Anterior cingulate cortex (tissue), 58 donors: ENCODE measurements at places on chromosomes 7 and 10.

GRCh38 chr7:94823947-94824346 lies 83.4 kb upstream of the PPP1R9A start:
- DNase-seq, result no peak

DNA sequence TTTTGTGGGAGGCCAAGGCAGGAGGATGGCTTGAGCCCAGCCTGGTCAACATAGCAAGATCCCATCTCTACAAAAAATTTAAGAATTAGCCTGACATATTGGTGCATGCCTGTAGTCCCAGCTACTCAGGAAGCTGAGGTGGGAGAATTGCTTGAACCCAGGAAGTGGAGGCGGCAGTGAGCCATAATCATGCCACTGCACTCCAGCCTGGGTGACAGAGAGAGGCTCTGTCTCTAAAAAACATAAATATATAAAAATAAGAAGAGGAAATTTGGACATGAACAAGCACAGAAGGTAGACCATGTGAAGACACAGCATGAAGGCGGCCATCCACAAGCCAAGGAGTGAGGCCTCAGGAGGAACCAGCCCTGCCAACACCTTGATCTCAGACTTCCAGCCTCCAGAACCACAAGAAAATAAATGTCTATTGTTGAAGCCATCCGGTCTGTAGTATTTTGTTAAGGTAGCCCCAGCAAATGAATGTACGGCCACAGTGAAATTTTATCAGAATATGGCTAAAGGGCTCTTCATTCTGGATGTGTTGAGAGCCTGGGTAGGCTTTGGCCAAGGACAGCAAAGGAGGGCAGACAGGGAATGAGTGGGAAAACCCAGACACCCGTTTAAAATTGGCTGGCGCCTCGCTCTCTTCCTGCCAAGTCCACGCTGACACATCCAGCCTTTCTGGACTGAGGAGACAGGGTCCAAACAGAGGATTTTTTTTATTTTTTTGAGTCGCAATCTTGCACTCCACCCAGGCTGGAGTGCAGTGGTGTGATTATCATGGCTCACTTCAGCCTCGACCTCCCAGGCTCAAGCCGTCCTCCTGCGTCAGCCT lies 12.9 kb upstream of the GRID2IP start:
- no peak for DNase-seq

DNA sequence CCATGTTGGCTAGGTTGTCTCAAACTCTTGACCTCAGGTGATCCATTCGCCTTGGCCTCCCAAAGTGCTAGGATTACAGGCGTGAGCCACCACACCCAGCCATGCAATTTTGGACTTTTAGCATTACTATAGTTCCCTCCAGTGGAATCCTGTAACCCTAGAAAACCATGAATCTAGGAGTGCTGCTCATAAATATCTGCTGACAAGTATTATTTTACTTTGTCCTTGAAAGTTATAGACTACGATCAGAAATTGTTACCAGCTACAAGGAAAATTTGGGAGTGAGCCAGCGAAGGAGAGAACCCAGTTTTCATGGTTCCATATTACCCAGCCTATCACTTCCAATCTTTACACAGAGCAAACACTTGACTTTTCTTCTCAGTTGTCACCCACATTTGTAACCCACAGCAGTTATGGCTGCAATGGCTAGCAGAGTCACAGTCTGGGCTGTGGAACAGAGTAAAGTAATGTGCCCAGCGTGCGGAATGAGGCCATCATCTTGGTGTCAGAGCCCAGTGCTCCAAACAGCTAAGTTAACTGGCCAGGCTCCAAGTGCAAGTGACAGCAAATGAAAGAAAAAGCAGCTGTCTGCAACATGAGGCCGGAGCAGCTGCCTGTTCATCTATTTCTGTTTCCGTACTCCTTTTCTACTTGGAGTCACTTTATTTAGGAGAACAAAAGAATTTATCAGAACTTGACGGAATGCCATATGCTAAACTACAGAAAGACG lies 29.9 kb downstream of the ZC3HC1 start:
- peak; percentile 22 for DNase-seq

DNA sequence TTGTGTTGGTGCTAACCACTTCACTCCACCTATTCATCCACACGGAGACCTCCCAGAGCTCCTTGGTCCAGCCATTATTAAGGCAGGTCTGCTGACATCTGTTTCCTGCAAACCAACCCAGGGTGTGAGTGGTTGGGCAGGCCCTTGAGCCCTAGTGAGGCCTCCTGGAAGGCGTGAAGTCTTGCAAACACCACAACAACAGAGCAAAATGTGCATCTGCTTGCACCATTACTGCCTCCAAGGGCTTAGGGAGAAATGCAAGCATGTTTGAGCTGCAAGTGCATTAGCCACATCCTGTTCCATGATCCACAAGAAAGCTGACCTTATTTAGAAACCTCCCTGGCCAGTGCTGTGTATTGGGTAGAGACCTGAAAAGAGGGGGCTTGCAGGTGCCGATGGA lies 325.5 kb downstream of the GRID1 start:
- no peak for DNase-seq

DNA sequence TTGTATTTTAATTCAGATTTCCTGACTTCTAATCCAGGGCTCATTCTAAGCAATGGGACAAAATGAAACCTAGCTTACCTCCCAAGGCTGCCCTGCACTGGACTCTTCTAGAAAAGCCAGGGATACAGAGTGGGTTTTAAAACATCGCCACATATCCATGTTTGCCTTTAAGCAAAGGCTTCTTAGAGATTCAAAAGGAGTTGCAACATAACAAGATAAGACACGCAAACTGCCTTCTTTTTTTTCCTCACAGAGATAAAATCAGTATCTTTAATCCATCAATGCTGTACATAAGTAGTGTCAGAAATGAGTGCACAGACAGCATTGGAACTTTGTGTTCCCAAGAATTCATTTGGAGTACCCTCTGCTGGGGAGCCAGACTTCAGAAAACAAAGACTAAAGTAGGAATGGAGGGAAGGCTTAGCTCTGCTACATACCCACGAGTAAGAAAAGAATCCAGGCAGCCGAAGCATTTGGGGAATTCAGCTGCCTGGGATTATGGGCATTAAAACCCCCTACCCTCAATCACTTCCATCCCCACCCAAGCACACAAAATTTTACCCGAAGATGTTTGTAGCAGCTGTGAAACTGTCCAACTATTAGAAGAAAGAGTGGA lies 427.8 kb downstream of the ARL4A start:
- DNase-seq, result no peak

GRCh38 chr10:103748020-103748419 lies 107.4 kb downstream of the SH3PXD2A start:
- no peak for DNase-seq
